ENCODE measurements at places on chromosomes 6 and 20.
A peak's percentile ranks its signal among the peaks of the same experiment; 100 is the strongest.

DNA sequence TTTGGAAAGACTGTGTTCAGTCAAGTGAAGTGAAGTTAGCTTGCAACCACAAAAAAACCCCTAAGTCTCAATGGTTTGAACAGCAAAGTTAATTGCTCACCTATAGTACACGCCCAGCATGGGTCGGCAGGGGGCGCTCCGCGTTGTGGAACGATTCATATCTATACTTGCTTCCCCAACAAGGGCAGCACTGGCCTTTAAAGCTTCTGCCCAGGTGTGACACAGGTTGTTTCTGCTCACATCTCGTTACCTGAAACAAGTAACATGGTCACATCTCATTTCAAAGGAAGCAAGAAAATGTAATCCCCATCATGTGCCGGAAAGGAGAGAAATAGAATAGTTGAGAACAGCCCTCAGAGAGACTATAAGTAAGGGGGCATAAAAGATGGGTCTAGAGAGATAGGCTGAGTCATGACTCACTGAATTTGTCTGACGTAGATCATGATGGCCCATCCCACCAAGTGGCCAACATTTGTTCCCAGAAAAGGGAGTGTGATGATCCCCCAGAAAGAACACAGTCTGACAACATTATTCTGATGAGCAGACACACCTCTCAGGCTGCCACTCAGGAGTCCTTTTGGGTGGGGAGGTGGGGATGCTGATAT, 29.0 kb downstream of the HNF4A start:
- no peak for DNase-seq

DNA sequence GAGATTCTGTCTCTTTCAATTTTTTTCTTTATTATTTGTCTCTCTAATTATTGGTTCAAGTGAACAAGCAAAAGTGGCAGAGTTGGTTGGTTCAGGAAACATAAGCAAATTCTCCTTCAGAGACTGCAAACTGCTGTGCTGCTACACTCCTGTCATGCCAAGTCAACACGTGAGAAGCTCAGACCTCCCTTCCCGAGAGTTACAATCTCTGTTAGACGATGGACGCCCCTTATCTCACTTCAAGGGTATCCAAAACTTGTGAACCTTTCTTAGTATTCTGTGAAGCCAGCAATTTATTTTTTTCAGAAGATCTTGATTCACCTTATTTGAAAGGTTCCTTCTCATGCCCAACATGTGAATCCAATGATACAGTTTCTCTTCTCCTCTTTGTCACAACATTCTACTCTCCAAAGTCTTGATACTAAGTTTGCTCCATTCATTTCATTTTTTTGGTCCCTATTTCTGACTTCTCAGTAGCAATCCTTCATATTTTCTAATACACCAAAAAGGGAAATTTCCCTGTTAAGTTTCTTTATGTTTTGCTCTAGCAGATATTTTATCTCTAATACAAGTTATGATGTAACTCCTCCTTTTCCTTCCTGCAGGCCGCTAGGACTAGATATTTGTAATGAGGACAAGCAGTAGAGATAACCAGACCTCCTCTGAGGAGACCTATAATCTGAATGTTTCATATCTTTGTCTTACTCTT, 448.8 kb upstream of the CITED2 start:
- no peak for DNase-seq

DNA sequence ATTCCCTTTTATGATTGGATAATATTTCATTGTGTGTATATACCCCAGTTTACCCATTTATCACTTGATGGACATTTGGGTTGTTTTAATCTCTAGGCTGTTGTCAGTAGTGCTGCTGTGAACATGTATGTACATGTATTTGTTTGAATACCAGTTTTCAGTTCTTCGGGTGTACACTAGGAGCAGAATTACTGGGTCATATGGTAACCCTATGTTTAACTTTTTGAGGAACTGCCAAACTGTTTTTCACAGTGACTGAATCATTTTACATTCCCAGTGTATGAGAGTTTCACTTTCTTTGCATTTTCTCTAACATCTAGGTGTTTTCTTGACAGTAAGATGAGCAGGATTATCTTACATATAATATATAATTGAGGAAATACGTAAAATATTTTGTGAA, 44.7 kb upstream of the ADIG start:
- peak; percentile 69 for DNase-seq

DNA sequence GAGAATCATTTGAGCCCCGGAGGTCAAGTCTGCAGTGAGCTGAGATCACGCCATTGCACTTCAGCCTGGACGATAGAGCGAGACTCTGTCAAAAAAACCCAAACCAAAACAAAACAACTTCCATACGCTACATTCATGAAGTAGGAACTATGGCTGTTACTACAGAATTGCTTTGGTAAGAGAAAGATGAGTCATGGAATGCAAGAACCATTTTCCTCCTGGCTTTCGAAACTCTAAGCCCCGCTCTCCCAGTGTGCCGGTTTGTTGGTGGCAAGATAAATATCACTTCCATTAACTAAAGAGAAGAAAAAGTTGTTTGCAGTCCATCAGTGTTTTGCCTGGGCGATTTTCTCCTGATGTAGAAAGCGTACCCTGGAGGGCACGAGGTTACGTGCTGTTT, 61.3 kb downstream of the ZDHHC14 start:
- no peak for DNase-seq

GRCh38 chr20:57298457-57298856, 31.1 kb upstream of the SPO11 start:
- DNase-seq: no peak

DNA sequence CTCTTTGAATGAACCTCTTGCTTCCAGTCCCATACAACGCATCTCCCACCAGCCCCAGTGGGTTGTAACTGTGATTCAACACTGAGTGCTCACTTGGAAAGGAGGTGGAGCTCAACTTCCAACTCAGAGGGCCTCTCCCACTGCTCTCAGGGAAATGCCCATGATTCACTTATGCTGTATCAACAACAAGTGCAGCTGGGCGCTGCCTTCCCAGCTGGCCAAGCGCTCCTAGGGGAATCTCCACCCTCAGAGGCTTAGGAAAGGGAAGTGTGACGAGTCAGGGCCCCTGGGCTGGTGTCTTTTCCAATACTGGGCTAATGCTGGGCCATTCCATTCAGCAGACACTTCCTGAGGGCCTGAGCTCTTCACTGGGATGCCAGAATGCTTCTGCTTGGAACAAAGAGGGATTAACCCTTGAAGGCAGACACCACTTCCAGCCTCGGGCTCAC, 8.1 kb upstream of the OCSTAMP start:
- peak; percentile 78 for DNase-seq

DNA sequence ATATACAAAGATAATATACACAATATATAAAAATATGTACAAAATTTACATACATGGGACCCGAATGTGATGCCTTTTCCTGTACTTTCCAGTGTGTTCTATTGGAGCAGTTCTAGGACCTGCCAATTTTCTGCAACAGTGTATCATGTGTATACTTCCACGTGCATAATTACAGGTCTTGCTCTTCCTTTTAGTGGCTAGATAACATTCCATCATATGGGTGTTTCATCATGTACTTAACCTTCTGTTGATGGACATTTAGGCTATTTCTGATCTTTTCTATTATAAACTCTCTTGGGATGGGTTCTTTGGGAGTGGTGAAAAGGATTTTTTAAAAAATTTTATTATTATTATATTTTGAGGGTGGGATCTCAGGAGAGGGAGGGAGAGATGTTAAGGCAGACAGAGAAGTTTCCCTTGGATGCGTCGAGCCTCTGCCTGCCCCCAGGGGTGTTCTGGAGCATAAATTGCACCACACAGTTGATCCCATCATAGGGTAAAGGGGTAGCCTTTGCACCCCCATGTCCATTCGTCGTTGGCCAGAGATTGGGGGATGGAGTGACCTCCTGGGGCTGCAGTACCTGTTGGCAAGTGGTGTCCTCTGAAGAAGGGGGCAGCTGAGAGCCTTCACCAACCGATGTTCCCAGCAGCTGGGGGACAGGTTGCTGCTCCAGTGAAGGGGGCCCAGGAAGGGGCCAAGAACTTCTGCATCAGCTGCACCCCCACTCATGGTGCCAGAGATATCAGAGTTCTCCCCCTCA, 110.3 kb downstream of the TOX2 start:
- no peak for DNase-seq

DNA sequence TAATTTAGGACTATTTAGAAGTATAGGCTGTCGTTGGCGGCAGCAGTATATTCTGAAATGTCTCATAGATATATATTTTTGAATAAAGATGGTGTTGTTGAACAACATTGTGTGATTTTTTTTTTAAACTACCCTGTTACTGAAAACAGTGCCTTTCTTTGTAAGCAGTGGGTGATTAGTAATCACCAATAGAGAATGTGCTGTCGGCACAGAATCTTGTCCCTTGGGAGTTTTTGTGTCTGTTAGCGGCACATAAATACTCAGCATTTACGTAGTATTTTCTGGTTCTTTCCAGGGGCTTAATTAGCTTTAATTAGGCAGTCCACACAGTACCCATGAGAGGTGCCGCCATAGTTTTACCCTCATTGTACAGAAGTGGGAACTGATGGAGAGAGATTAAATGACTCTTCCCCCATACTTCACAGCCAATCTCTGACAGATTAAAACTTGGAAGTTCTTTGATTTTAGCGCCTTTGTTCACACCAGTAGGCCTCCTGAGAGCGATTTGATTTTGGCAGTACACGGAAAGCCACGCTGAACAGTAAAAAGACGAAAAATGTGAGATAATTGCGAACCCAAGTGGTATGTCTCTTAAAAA, 58.8 kb downstream of the RPRD1B start:
- no peak for DNase-seq

GRCh38 chr6:7402716-7403115, 13.1 kb downstream of the RIOK1 start:
- no peak for DNase-seq

GRCh38 chr20:31374346-31374745, 5.9 kb downstream of the DEFB118 start:
- DNase-seq: no peak

DNA sequence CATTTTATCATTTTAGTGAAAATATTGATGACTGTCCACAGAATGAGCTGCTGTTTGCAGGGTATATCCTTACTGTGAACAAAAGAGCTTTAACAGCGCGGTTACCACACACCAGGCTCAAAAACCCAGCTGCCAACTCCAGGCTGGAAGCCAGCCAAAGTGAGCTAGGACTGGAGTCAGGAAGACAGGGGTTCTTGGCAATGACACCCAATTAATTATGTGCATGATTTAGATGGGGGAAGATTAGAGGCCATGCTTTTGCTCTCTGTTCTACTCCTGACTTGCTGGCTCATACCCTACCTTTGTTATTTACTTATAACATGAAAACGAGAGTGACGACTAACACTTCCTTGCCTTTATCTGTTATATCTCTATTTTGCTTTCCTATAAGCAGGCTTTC, 128.9 kb upstream of the SHLD1 start:
- DNase-seq: no peak

GRCh38 chr6:16760516-16761470, at the start of gene ATXN1:
Gene ATXN1, minus strand, starts transcription at chr6:16761460.
- DNase-seq: peak; percentile 51
